ENCODE measurements at places on chromosomes 12 and 14.

- DNase-seq: no peak
Measured at GRCh38 chr12:30942486-30942885, 15.9 kb downstream of the TSPAN11 start.

DNA sequence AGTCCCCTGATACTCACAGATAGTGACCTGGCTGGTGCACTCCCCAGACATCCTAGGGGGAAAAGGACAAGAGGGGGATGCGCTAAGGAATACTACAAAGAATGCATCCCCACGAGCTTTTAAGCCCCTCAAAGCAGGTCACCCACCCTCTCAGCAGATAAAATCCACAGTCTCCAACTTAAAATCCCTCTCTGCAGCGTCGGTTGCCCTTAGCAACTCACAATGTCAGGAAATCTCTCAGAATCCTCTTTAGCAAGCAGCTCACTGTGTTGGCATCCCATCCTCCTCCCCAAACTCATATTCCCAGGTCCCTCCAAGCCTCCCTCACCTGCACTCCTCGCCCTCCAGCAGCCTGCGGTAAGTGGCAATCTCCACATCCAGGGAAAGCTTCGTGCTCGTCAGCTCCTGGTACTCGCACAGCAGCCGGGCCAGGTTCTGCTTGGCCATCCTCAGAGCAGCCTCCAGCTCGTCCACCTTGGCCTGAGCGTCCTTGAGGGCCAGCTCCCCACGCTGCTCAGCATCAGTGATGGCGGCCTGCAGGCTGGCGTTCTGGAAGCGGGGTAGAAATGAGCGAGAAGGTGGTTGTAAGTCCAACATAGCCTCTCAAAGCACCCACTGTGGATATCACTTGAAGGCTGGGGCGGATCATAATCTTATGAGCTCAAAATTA is 5.5 kb upstream of the KRT79 start:
- DNase-seq: no peak

GRCh38 chr12:30953257-30953656 is 26.7 kb downstream of the TSPAN11 start:
- DNase-seq: no peak

DNA sequence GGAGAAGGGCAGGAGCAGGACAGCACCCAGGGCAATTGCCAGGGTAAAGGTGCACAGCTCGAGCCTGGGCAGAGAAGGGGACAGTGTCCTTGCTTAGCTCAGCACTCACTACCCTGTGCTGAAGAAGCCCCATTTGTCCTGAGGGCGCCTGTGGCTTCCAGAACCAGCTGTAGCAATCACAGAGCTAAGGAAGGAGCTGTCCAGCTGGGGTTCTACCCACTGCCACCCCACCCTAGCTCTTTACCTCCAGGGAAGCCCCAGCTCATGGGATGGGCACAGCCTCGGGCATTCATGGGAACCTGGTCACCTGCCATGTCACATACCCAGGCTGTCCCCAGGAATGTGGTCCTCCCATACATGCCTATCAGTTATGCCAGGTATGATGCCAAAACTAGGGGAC is 5.8 kb downstream of the LMBR1L start:
- DNase-seq: no peak

- no peak for DNase-seq
Measured at GRCh38 chr14:105838591-105839424, 312.4 kb downstream of the TMEM121 start.

- DNase-seq: no peak
Measured at GRCh38 chr12:115443351-115443938, 759.5 kb upstream of the TBX3 start.

DNA sequence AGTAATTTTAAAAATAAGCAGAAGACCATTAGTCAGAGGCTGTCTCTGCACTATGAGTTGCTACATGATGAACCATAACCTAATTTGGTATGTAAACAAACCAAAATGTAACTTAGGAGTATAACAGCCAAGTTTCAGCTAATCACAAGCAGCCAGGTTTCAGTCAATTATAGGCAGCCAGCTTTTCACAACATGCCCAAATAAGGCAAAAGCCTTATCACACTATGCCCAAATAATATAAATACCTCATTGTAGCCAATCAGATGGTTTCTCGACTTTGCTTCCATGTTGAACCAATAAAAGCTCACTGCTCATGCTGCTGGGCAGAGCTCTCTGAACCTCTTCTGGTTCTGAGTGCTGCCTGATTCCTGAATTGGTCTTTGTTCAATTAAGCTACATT is 38.6 kb downstream of the GARIN6 start:
- DNase-seq: no peak

DNA sequence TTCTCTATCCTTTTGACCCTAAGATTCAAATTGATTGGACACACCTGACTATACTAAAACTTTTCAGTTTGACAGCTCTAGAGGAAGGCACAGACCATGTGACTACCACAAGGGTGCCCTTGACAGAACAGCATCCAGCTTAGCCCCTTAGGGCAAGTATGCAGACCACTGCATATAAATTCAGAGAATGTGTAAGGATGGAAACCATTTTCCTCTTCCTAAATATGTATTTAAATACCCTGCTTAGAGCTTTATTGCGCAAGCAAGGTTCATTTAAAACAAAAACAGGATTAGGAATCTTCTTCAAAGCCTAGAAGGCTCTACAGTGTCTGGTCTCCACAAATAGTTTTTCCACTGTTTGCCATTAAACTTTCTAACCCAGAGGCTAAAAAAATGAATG is 202.8 kb downstream of the MED13L start:
- DNase-seq: no peak

GRCh38 chr12:41418586-41418985 is 230.5 kb downstream of the PDZRN4 start:
- no peak for DNase-seq

- DNase-seq: no peak
Measured at GRCh38 chr12:75457191-75457590, 23.4 kb upstream of the GLIPR1 start.

GRCh38 chr14:90755661-90756304 is 60.4 kb downstream of the TTC7B start:
- DNase-seq: no peak

DNA sequence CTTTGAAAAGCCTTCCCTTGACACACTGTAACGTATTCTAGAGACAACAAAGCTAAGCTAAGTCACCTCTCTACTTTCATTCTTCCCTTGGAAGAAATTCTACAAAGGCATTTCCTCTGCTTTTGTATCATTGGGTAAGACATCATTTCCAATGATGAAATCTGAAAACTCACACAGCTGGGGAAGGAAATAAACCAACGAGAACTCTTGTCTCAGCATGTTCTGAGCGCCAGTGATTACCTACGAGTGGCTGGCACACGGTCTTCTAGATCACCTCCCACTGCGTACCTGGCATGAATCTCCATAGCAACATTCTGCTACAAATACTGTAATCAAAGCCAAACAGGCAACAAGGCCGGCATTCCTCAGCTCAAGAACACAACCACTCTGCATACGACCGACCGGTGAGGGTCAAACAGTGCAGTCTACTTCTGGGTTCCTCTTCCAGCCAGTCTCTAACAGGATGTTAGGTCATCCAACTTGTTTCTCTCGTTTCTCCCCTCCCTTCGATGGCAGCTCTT is 7.6 kb downstream of the VPS37B start:
- no peak for DNase-seq

GRCh38 chr12:21547437-21547836 is 21.3 kb downstream of the SPX start:
- no peak for DNase-seq

DNA sequence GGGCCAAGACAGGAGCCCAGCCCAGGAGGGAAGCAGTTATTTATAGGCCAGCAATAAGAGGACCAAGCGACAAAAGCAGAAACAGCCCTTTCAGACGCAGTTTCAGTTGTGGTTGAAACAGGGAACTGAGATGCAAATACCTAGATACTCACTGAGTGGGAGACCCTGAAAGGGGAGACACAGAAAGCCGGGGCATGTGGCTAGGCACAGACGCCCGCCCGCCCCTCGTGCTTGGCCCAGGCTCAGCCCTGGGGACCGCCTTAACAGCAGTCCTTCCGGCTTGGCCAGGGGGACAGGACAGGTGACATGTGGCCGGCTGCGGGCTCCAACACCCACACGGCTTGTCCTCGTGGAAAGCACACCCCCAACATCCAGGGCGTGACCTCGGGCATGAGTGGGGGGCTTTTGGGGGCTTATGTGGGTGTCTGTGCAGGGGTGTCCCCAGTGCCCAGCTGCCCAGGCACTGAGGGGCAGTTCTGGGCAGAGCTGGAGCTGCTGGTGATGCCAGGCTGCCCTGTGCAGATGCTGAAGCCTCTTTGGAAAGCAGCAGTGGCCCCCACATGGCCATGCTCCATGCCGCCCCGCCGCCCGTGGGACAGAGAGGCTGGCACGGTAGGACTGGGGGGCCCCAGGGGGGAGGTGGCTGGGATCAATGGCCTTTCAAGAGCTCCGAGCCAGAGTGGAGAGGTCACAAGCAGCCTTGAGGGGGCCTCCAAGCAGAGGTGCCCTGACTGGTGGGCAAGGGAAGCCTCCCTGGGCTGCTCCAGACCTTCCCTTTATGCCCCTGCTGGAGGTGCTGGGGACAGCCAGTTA is 2.1 kb downstream of the PLD4 start:
- no peak for DNase-seq

- no peak for DNase-seq
Measured at GRCh38 chr12:95859947-95860850, 1.4 kb downstream of the SNRPF start.

GRCh38 chr12:110790301-110790700 is 47.6 kb upstream of the PPP1CC start:
- peak; percentile 69 for DNase-seq

DNA sequence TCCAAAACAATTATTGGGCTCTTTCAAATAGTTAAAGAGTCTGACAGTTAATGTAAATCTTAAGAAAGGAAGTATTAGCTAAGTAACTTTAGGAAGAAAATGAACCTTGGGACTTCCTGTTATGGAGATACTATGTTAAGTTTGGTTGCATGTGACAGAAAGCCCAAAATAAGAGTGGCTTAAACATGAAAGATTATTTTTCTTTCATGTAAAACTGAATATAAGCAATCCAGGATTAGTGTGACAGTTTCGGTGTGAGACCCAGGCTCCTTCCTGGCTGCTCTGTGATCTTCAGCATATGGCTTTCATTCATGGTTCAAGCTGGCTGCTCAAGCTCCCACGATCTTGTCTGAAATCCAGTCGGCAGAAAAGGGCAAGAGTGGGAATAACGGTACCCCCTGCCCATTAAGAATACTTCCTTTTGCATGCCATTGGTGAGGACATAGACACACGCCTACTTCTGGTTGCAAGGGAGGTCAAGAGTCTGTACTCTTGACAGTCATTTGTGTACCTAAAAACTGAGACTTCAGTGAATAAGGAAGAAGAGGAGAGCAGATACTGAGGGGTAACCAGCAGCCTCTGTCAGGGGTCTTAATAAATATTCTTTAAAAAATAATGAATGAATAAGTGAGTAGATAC is 2.2 kb upstream of the RPAP3 start:
- DNase-seq: no peak

GRCh38 chr14:30132196-30132595 is 204.5 kb upstream of the PRKD1 start:
- DNase-seq: no peak

GRCh38 chr14:50383618-50384225 is 13.0 kb downstream of the CDKL1 start:
- no peak for DNase-seq

- DNase-seq: no peak
Measured at GRCh38 chr12:111757361-111758119, 9.2 kb upstream of the ALDH2 start.

DNA sequence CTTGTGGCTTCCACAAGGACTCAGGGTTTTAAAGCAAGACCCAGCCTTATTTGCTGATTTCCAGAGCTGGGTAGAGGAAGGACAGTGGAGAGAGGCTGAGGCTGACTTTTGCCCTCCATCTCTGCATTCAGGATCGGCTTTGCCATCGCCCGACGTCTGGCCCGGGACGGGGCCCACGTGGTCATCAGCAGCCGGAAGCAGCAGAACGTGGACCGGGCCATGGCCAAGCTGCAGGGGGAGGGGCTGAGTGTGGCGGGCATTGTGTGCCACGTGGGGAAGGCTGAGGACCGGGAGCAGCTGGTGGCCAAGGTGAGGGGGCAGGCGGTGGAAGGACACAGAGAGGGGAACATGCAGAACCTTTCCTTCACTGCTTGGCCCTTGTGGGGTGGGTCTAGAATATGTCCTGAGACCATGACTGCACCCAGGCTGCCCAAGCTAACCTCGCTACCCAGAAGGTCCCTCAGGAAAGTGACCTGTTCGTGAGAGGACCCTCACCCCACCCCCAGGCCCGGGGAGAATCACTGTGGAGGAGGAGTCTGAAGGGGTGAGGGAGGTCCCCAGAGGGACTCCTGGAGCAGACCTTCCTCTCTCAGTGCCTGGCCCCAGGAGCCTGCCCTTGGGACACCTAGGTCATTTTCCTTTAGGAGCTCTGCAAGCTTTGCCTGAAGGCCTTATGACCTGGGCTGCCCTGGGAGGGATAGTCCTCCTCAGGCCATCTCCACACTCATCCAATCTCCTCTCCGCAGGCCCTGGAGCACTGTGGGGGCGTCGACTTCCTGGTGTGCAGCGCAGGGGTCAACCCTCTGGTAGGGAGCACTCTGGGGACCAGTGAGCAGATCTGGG is 3.1 kb downstream of the DHRS2 start:
- DNase-seq: no peak

GRCh38 chr12:1839956-1840951 is 19.9 kb downstream of the LRTM2 start:
- no peak for DNase-seq

- DNase-seq: no peak
Measured at GRCh38 chr12:27163048-27163715, 80.8 kb upstream of the C12orf71 start.

DNA sequence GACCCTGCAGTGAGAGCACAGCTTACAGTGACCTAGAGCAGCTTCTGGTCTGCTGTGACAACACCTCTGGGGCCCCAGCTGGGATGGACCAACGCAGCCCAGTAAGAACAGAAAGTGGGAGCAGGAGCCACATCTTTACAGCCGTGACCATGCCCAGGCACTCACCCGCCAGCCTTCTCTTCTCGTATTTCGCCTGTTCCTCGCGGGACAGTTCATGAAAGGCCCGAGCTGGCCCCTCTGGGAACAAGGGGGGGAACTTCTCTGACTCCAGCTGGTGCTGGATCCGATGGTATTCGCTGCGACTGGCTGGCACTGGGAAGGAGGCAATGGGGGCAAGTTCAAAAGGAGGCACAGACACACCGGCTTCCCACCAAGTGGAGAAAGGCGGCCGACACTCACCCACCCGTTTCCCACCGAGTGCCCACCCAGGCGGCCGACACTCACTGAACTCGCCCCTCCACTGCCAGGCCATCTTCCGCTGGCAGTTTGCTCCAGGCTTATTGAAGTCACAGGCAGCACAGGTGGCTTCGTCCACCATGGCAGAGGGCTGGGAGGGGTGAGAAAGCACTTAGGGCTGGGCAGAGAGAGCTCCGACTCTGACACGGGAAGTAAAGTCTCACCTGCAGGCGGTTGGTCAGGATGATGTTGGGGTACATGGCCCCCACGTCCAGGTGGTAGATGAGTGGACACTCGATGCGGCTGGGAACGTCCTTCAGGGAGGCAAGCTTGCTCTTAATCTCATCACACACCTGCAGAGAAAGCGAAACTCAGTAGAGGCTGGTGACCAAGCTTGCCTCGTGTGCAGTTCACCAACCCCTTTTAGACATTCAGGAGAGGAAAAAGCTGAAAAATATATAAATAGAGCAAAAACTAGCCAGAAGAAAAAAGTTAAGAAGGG is 18.7 kb downstream of the POLE start:
- no peak for DNase-seq

Data from GM04503 (cell line).